Astrocyte of the spinal cord (primary cell): ENCODE measurements at places on chromosomes 13 and 19.

GRCh38 chr13:63625869-63626268 lies 2210.2 kb upstream of the PCDH20 start:
- peak; percentile 15 for DNase-seq

DNA sequence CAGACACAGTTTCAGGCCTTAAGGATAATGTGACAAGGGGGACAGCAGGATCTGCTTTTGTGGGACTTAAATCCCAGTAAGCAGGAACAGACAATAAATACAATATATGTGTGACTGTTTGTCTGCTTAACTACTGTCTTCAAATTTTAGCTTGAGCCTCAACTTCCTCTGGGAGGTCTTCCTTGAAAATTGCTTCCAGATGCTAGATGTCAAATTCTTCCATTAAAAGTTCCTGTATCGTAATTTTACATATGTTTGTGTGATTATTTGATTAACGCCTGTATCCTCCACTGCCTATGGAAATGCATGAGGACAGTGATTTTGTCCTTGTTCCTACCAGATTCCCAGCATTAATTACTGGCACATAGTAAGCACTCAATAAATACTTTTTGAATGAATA lies 385.5 kb downstream of the NDFIP2 start:
- no peak for DNase-seq

DNA sequence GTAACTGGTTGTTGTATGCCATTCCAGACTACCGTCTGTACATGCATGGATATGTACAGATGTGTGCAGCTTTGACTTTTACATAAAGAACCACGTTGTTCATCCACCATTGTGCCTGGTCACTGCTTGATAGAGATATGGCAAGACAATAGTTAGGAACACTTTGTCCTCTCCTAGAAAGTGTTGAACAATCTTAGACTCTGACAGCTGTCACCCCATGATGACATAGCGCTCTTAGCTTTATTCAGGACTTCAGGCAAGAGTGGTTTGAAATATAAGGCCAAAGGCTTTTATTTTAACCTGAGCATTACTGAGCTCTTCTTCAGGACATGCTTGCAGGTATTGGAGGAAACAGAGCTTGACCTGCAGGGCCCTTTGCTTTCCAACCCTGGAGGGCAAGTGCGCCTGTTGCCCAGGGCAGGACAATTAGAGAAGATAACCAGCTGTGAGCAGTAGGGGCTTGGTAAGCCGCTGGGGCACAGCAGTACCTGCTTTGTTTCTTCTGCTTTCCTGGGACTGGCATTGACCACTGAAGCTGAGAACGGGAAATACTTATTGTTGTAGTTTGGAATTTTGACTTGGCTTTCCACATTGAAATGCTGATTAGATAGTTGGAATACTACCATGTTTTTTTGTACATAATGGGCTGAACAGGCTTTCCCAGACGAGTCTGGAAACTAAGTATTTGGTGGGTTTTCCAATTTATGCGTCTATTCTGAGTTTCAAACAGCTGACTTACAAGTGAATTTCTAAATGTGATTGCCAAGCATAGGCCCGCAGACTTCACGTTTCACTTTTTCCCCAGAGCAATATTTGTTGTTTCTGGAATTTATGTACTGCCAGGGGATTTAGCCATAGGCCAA lies 51.1 kb downstream of the GARRE1 start:
- no peak for DNase-seq

GRCh38 chr19:10870501-10870954 lies 825 bp upstream of the CARM1 start:
- no peak for DNase-seq

DNA sequence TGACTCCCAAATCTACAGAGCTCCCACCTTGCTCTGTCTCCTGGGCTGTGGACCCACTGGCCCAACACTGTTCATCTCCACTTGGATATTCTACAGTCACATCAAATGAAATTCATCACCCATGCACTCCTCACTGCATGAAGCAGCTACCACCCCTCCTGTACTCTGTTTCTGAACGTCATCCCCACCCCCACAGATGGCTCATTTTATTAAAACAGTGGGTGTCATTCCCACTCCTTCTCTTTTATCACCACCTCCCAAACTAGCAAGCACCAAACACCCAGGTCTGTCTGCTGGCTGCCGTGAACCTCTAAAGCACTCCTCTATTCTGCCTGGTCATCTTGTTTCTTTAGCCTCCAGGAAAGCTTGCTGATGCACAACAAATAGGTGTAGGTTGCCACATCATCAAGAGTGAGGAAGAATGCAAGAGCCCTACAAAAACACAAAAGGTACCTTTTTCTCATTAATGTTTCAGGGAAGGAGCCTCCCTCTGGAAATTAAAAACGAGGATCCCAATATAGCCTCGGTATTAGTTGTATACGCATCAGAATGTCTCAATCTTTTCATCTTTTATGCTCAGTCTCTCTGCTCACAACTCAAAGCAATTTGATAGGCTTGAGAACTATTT lies 91.8 kb downstream of the MIPEP start:
- DNase-seq: no peak

GRCh38 chr19:35785339-35785627 lies 9.9 kb downstream of the ARHGAP33 start:
- DNase-seq: no peak

GRCh38 chr19:54682306-54682856 lies 19.6 kb downstream of the LILRB4 start:
- DNase-seq: no peak

GRCh38 chr19:11067356-11068113 lies 21.7 kb upstream of the LDLR start:
- DNase-seq: no peak

DNA sequence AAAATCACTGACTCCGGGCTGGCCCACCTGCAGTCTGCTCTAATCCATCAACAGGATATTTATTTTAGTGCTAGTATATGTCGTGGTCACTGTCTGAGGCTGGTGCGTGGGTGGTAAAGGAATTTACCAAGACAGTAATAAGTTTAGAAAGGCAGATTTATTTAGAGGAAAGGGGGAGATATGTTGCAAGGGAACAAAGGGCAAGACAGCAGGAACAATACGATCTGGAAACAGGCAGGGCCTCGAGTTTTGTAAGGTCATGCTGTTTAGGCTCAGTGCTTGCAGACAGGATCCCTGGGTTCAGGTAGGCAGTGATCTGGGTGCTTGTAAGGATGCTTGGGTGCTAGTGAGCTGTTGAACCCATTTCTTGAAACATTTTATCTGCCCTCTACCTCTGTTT lies 748.2 kb upstream of the SLITRK5 start:
- no peak for DNase-seq

GRCh38 chr13:94128430-94128829 lies 351.1 kb downstream of the DCT start:
- DNase-seq: no peak

DNA sequence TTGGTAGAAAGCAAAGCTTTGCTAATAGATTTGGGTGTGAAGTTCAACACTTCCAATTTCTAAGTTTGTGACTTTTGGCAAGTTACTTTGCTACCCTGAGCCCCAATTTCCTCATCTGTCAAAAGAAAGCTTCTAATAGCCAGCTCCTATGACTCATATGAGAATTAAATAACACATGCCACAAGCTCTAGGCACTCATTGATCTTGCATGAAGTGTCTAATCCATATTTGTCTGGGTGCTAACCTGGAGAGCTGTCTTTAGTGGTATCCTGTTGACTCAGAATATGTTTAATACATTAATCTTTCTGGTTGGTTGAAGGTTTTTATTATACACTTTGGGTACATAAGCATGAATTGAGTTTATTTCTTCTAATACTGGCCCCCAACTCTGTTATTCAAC lies 188.8 kb downstream of the POSTN start:
- DNase-seq: peak; percentile 22

DNA sequence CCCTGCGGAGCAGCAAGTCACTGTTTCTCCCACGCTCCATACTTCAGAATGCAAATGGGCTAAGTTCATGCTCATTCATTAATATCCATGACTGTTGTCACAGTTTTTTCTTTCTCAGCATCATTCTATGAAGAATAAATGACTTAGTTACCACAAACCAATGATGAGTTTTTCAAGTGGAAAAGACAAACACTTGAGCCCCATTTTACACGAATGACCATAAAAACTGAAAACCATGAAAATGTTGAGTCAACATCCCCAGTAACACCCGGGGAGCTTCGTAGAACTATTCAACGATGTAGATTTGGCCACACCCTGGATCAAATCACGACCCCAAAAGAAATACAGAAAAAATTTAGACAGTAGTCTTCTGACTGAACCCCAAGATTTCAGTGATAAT lies 99.8 kb upstream of the GJB6 start:
- no peak for DNase-seq

DNA sequence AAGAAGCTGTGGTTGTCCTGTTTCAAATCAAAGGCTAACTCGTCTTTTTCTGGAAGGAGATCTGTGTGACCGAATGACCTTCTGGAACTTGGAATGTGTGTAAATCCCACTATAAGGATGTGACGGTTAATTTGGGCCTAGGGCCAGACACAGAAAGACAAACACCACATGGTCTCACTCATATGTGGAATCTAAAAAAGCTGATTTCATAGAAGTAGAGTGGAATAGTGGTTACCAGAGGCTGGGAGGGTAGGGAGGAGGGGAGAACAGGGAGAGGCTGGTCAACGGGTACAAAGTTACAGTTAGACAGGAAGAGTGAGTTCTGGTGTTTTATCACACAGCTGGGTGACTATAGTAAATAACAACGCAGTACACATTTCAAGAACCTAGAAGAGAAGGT lies 39.3 kb upstream of the RGCC start:
- peak; percentile 72 for DNase-seq

- DNase-seq: no peak
Measured at GRCh38 chr13:97077341-97077740, 83.1 kb upstream of the OXGR1 start.

DNA sequence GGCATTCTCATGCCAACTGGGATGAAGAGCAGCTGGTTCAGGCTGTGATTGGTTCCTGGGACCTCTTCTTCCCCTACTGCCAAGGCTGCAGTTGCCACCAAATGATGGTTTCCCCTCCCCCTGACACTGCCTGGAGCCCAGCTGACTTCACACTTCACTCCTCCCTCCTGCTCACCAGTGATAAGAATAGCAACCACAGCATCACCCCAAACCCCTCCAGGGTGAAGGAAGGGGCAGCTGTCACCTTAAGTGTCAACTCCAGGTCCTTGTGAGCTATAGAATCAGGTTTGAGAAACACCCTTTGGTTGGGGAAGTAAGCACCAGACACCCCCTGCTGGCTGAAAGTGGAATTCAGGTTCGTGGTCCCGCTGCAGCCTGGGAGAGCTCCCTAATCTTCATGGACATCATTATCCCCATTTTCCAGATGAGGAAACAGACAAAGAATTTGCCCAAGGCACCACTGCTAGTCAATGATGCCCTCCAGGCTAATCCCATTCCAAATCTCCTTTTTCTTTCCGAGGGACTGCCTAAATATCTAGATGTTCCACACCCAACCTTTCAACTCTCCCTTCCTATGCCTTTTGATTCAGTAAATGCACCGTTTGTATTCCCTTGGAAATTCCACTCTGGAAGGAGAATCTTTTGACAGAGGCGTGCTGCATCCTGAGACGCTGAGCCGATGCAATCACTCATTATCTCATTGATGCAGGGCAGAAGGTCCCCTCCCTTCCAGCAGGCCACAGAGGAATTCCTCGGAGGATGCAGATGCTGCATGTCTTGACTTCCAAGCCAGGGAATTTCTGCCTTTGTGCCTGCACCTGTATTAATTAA lies 50.6 kb upstream of the UQCRFS1 start:
- no peak for DNase-seq

- no peak for DNase-seq
Measured at GRCh38 chr13:100724568-100724967, 50.0 kb upstream of the TMTC4 start.

DNA sequence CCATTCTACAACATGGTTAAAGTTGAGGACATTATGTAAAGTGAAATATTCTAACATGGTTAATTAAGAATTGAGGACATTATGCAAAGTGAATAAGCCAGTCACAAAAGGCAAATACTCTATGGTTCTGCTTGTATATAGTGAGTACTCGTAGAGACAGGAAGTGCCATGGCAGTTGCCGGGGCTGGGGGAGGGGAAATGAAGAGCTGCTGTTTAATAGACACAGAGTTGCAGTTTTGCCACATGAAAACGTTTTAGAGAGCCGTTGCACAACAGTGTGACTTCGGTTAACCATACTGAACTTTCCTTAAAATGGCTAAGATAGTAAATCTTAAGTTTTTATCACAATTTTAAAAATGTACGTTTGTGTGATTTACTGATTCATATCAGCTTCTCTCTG lies 176.9 kb downstream of the SHISA2 start:
- DNase-seq: no peak

DNA sequence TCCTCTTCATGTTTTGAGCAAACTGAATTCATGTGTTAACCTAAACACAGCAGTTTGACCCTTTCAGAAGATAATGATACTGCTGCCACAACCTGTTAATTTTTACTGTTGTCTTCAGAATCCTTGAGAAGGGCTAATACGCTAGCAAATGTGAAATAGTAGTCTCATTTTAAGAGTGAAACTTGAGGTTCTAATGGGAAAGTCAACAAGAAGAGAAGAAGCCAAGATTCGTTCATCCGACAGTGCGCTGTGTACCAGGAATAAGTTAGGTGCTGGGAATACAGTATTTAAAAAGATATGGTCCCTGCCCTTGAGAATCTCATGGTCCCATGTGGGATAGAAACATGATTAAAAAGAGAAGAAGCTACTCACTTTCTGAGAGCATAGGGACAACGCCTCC lies 134.4 kb downstream of the KL start:
- DNase-seq: no peak
